Sigmoid colon (tissue), 7 donors: ENCODE measurements at places on chromosomes 11 and 22. TPM values are rescaled to one million over a fixed set of nuclear protein-coding genes. Genes with fewer than 3 reads are reported as not detected.

Gene TSPAN32
- 4.6 TPM for polyA plus RNA-seq

Gene MN1
- polyA plus RNA-seq: 0.85 TPM

Gene B4GAT1
- polyA plus RNA-seq: 4.2 TPM

Gene CUL5
- polyA plus RNA-seq: 7.2 TPM

Gene MRPL17
- 28.9 TPM for polyA plus RNA-seq

GRCh38 chr22:37121887-37122591 lies 12.5 kb upstream of the TMPRSS6 start:
- peaks cover 17% of the 10 kb centered on the region for H3K27me3 ChIP-seq
- H3K36me3 ChIP-seq: no peaks in the 10 kb centered on the region
- DNase-seq: no peak

GRCh38 chr22:30718938-30719337 lies 24.3 kb downstream of the OSBP2 start:
- no peak for DNase-seq
- no peak overlapping the region for H3K27ac ChIP-seq
- no peaks in the 10 kb centered on the region for H3K4me1 ChIP-seq
- no peaks in the 10 kb centered on the region for H3K27me3 ChIP-seq
- no peak overlapping the region for H3K4me3 ChIP-seq

- H3K4me1 ChIP-seq: no peaks in the 10 kb centered on the region
- H3K4me3 ChIP-seq: no peak overlapping the region
- H3K27ac ChIP-seq: no peak overlapping the region
- no peak for DNase-seq
These were observed 15.4 kb upstream of the DDX6 start for GRCh38 chr11:118806400-118806799.

DNA sequence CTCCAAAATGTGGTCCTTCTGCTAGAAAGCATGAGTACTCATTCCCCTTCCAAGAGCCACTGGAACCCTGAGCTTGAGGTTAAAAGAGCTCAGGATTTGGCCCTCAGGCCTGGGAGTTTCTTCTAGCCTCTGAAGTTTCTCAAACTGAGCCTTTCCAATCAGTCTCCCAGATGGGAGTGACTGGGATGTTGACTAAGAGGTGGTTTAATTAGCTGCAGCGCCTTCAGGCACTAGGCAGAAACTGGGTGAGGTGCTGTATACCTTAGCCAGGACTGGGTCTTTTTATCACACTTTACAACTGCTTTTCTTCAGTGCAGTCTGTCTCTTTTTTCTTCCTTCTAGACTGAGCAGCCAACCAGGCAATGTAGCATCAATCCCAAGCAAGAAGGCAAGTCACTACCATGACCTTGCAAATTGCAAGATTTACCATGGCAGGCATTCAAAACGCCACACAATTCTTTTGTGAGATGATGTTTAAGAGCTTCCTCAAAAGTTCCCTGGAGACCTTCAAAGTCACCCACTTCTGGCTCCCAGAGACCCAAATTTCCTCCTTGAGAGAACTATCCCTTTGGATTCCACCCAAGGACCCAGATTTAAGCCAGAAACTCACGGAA lies 93.0 kb downstream of the SLC1A2 start:
- H3K4me3 ChIP-seq: no peak overlapping the region
- H3K36me3 ChIP-seq: no peaks in the 10 kb centered on the region
- peaks cover 13% of the 10 kb centered on the region for H3K4me1 ChIP-seq
- no peak for DNase-seq

DNA sequence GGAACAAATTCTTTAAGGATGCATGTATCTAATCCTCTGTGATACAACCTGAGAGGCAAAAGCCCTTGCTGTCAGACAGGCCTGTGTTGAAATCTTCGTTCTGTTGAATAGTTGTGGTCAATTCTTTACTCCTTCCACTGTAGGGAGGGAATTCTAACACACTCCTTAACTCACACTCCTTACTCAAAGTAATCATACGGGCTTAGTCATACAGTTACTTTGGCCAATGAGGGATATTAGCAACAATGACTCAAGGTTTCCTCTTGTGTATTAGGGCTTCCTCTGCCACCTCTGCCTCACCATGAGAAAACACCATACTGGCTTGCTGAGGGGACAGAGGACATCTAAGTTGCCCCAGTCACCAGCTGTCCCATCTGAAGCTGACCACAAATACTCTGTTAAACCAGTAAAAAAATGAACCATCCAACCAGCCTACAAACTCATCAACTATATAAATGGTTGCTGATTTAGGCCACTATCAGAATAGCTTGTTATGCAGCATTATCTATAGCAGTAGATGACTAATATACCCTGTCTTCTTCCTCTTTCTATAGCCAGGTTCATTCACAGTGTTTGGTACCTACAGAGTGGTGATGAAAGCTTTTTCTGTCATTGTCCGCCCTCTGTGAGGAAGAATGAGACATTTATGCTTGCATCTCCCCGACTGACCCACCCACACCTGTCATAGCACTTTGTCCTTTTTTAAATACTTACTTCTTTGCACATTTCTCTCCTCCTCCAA lies 322.8 kb upstream of the SYN3 start:
- no peak overlapping the region for H3K27ac ChIP-seq
- no peak overlapping the region for H3K4me3 ChIP-seq

DNA sequence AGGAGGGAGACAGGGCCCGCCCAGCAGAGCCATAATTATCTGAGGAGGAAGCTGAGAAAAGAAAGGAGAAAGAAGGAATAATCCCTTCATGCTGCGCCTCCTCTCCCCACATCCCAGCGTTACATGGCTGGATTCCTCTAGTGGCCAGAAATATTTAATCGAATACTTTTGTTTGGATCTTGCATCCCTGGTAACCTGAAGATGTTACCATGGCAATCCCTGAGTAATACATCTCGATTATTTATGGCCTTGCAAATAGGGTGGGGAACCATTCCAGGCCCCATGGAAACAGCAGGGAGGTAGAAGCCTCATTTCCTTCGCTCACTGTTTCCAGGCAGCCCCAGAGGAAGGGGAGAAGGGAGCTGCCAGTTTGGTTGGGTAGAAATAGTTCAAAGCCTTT lies 357.7 kb downstream of the BUD13 start:
- no peak for DNase-seq
- H3K4me3 ChIP-seq: no peak overlapping the region
- H3K27me3 ChIP-seq: no peaks in the 10 kb centered on the region
- no peaks in the 10 kb centered on the region for H3K36me3 ChIP-seq
- H3K4me1 ChIP-seq: no peaks in the 10 kb centered on the region

DNA sequence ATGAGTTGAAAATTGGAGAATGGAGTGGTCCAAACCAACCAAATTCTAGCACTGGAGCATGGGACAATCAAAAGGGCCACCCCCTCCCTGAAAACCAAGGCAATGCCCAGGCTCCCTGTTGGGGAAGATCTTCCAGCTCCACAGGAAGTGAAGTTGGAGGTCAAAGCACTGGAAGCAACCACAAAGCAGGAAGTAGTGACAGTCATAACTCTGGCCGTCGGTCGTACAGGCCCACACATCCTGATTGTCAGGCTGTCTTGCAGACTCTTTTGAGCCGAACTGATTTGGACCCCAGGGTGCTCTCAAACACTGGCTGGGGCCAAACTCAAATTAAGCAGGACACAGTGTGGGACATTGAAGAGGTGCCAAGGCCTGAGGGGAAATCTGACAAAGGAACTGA lies 80.5 kb upstream of the ADSL start:
- peaks cover 21% of the 10 kb centered on the region for H3K36me3 ChIP-seq
- no peak overlapping the region for H3K4me3 ChIP-seq
- H3K27ac ChIP-seq: no peak overlapping the region
- H3K4me1 ChIP-seq: no peaks in the 10 kb centered on the region
- no peak for DNase-seq

DNA sequence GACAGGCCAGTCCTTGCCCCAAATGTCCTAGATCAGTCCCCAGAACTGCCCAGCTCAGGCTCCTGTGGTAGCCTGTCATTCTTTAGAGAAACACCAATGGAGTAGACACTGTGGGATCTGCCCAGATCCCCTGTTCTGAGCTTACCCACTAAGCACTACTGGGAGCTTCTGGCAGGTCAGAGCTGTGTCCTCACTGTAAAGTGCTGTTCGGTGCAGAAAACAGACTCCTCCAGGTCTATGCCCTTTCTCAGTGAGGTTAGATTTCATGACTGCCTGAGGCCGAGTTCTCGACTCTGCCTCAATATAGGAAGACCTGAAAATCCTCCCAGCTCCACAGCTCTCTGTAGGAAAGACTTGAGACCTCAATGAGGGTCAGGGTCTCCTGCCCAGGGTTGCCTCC lies 67.5 kb upstream of the IGLL5 start:
- H3K27me3 ChIP-seq: no peaks in the 10 kb centered on the region
- no peak for DNase-seq
- H3K36me3 ChIP-seq: no peaks in the 10 kb centered on the region
- no peak overlapping the region for H3K4me3 ChIP-seq
- peaks cover 13% of the 10 kb centered on the region for H3K4me1 ChIP-seq
- no peak overlapping the region for H3K27ac ChIP-seq

DNA sequence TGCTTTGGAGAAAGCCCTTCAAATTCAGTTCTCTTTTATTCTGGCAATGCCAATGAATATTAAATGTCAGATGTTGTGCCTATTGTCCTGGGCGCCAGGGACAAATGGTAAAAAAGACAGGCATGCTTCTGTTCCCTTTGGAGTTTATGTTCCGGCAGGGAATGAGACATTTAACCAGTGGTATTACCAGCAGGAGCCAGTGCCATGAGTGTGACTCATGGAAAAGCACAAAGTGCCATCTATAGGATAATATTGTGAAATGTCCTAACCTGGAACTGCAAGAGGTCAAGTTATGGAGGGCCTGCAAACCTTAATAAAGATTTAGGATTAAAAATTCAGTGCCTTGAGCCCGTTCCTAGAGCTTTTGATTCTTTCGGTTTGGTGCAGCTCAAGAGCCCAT lies 39.5 kb downstream of the REXO2 start:
- no peak for DNase-seq
- no peak overlapping the region for H3K4me3 ChIP-seq
- no peaks in the 10 kb centered on the region for H3K36me3 ChIP-seq
- peaks cover 42% of the 10 kb centered on the region for H3K4me1 ChIP-seq

DNA sequence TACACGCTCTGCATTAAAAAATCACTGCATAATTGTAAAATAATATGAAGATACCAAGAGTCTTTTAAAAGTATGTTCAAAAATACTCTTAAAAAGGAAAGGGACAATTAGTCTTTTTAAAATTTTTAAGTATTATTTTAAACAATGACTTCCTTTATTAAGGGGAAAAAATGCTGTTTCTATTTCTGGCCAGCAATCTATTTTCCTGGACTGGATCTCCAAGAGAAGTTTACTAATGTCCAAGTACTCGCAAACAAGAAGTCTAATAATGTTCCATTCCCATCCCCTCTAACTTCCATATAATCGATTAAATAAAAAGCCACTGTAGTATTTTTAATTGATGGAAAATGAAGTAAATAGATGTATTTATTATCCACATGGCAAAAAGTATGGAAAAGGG lies 123.7 kb downstream of the MPPED2 start:
- H3K4me3 ChIP-seq: no peak overlapping the region
- DNase-seq: no peak
- H3K27ac ChIP-seq: no peak overlapping the region
- no peaks in the 10 kb centered on the region for H3K4me1 ChIP-seq
- H3K36me3 ChIP-seq: no peaks in the 10 kb centered on the region

DNA sequence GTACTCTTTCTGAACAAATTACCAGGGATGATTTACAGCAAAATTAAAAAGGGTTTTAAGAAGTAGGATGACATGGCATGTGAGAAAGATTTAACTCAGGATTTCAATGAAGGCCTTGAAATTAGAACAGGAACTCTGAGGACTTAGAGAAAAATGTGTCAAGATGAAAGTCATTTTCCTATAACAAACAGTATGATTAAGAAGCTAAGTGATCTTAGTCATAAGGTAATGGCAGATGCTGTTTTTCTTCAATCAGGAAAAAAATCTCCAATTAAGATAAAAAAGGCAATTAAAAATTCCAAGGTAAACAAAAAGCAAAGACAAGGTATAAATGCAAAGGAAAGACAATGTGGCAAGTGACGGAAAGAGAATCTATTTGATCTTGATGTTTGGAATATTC lies 73.5 kb downstream of the GAB2 start:
- H3K27me3 ChIP-seq: no peaks in the 10 kb centered on the region
- no peak overlapping the region for H3K4me3 ChIP-seq
- H3K36me3 ChIP-seq: no peaks in the 10 kb centered on the region
- DNase-seq: no peak

- no peak overlapping the region for H3K27ac ChIP-seq
- no peak overlapping the region for H3K4me3 ChIP-seq
- peak; percentile 58 for DNase-seq
- no peaks in the 10 kb centered on the region for H3K27me3 ChIP-seq
These were observed 3.1 kb upstream of the TMEM109 start for GRCh38 chr11:60910711-60911380.

- peaks cover 6% of the 10 kb centered on the region for H3K27me3 ChIP-seq
- no peak within 1 kb of the TSS for H3K27ac ChIP-seq
- H3K4me3 ChIP-seq: peak within 1 kb of the TSS; percentile 45
- DNase-seq: peak; percentile 75
These were observed at the start of gene GRIA4 for GRCh38 chr11:105609832-105610781. Gene GRIA4, plus strand, starts transcription at chr11:105610073. Its CDS starts 925 bp downstream, at chr11:105610998.

DNA sequence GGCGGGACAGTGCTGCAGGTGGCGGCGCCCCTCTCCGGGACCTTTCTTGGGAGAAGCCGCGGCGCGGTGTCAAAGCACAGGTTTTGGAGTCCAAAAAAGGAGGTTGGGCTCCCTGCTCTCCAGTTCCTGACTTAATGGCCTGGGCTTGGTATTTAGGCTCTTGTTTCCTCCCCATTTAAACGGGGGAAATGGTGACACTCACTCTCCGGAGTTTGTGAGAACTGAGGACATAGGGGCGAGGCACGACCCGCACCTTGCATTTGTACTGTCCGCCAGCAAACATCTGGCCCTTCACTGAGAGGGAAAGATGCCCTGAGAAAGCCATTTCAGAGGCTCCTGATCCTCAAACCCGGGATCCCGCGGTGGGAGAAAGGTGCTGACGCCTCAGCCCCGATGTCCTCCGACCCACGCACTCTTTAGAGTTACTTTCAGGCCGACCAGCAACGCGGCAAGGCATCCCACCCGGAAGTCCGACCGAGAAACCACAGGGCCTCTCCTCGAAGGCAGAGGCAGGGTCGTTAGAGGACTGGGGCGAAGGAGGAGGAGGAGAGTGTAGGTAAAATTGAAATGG lies 2.9 kb upstream of the WDR74 start:
- no peaks in the 10 kb centered on the region for H3K36me3 ChIP-seq
- peak overlapping the region; percentile 98 for H3K27ac ChIP-seq
- peak overlapping the region; percentile 92 for H3K4me3 ChIP-seq
- peaks cover 31% of the 10 kb centered on the region for H3K4me1 ChIP-seq

DNA sequence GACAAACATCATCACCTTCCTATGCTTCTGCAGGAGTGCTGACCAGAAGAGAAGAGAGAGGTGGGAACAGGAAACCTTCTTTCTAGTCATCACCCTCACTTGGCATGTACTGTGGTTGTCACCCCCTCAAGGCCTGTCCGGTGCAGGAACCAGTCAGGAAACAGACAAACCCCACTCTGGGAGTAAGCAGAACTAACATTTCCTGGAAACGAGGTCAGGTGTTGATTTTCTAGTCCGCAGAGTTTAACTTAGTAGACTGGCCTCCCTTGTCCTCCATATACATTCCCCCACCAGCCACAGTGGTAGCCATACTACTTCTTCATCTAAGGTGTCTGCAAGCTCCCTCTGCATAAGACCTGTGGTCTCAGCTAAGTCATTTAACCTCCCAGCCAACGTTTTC lies 80.7 kb upstream of the NCAM1 start:
- no peak overlapping the region for H3K27ac ChIP-seq
- peaks cover 19% of the 10 kb centered on the region for H3K4me1 ChIP-seq
- H3K27me3 ChIP-seq: no peaks in the 10 kb centered on the region

GRCh38 chr11:28756977-28757376 lies 648.8 kb downstream of the METTL15 start:
- H3K27me3 ChIP-seq: no peaks in the 10 kb centered on the region
- H3K4me3 ChIP-seq: no peak overlapping the region
- H3K4me1 ChIP-seq: peaks cover 12% of the 10 kb centered on the region
- DNase-seq: no peak

- no peak overlapping the region for H3K4me3 ChIP-seq
- H3K36me3 ChIP-seq: peaks cover 56% of the 10 kb centered on the region
- no peak for DNase-seq
- no peaks in the 10 kb centered on the region for H3K27me3 ChIP-seq
These were observed 22.3 kb upstream of the OR5B21 start for GRCh38 chr11:58530236-58530635.
